ENCODE measurements at places on chromosomes 3 and 15.

DNA sequence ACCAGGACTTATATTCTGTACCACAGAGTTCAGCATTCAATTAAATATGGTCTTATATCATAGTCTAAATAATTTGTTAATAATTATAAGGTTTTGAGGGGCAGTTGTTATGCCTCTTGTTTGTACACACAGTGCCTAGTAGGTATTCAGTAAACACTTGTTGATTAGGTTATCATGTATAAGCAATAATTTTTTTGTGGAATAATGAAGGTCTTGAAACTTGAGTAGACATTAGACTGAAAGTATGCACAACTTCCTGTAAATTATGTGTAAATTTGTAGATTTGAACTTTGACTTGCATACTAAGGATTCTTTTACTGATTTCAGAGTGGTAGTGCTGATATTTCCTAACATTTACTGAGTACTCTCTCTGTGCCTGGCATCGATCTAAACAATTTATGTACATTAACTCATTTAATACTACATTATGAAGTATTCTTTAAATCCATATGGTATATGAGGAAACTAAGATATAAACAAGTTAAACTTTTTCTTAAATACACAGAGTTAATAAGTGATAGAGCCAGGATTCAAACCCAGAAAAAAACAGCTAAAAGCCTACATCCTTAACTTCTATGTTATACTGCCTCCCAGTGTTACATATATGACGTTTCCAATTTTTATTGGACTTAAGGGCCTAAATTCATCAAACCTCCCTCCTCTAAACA lies 65.1 kb downstream of the GLCE start:
- no peak for DNase-seq

DNA sequence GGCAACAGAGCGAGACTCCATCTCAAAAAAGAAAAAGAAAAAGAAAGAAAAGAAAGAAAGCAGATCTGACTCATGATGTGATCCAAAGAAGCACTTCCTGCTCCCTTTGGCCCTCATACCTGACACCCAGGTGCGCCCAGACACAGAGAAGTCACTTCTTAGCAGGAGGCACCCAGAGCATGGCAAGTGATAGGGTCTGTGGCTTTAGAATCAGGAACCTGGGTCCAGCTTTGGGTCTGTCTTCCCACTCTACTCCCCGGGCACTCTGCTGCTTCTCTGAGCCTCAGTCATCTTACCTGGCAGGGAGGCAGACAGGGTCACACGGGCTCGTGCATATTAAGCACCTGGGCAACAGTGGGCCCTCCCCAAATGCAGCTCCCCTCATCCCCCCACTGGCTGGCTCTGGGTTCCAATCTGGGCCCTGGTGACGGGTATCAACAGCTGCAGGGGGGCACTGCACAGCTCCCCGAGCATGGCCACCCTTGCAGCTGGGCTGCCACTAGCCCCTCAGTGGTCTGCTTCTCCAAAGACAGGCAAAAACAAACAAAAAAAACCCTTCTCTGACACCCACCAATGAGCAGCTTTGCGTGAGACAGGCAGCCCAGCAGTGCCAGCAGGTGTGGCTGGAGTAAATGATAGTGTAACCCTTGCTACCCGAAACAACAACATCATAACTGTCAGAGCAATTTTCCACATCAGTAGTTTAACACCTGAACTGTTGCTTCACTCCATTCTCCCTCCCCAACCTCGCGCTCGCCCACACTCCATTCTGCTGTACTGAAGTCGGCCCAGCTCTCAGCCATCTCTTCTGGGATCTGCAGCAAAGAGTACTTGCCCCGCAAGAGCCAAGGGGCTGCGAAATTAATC lies 99.8 kb downstream of the MEGF11 start:
- DNase-seq: no peak

DNA sequence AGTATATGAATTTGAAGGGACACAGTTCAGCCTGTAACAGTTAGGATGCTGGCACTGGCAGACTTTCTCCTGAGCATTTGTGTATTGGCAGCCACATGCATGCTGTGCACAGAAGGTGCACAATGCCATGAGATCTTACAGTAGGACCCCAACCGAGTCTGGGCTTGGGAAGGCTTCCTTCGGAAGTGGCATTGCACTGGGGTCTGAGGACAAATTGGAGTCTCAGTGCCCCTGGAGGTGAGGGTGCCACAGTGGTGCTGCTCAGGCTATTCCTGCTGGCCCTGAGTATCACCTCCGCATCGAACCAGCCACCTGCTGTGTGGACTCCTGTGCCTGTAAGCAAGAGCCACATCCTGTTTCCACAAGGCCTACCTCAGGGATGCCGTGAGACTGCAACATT lies 99.5 kb downstream of the DNAJB8 start:
- no peak for DNase-seq

DNA sequence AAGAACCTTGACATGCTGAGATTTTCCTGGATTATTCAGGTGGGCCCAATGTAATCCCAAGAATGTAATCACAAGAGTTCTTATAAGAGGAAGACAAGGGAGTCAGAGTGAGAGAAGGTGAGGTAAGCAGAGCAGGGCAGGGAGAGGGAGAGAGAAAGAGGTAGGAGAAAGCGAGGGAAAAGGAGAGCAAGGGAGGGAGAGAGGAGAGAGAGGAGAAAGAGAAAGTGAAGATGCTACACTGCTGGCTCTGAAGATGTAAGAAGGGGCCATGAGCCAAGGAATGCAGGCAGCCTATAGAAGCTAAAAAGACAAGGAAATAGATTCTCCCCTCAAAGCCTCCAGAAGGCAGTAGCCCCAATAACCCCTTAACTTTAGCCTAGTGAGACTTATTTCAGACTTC lies 28.7 kb upstream of the FAM98B start:
- no peak for DNase-seq
